MCF 10A (cell line): ENCODE measurements at places on chromosomes 2 and 18. TPM values are rescaled to one million over a fixed set of nuclear protein-coding genes. Genes with fewer than 3 reads are reported as not detected.

GRCh38 chr18:25176518-25177042 is 175.4 kb downstream of the ZNF521 start:
- no peak for DNase-seq
- H3K27ac ChIP-seq: no peak overlapping the region
- no peak overlapping the region for H3K4me3 ChIP-seq
- H3K4me1 ChIP-seq: no peaks in the 10 kb centered on the region

Gene EFR3B
- 0.09 and 0.10 TPM in 2 replicates for total RNA-seq

GRCh38 chr2:160837416-160837815 is 322.8 kb upstream of the TANK start:
- no peaks in the 10 kb centered on the region for H3K36me3 ChIP-seq
- H3K4me1 ChIP-seq: peaks cover 13% of the 10 kb centered on the region
- DNase-seq: no peak
- H3K27me3 ChIP-seq: no peaks in the 10 kb centered on the region
- no peak overlapping the region for H3K4me3 ChIP-seq

DNA sequence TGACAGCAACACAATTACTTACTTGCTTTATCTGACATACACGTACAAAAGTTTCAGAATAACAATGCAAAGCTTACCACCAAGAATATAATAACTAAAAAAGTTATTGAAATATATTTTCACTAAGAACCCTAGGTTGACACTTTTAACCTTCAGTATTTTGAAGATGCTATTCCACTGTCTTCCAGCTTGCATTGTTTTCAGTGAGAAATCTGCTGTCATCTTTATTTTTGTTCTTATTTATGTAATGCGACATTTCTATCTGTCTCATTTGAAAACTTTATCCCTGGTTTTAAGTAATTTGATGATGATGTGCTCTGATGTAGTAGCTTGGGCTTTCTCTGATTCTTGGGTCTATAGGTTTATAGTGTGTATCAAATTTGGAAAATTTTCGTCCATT is 165.0 kb upstream of the SMIM21 start:
- H3K36me3 ChIP-seq: no peaks in the 10 kb centered on the region
- no peak overlapping the region for H3K4me3 ChIP-seq
- no peak overlapping the region for H3K27ac ChIP-seq

DNA sequence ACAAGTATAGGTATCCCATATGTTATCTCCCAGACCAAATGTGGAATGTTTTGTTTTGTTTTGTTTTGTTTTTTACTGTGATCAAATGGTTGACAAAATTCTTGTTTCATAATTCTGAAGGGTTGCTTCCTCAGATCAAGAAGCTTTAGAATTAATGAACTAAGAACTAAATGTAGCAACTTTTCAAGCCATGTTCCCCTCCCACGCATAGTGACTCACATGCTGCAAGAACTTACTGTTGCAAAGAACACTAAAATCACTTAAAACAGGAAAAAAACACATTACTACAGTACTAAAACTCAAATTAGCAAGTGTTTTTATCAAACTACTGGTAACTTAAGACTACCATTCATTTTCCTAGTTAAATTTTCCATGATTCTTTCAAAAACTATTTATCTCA is 30.6 kb downstream of the HNRNPLL start:
- H3K4me1 ChIP-seq: peaks cover 10% of the 10 kb centered on the region
- H3K27ac ChIP-seq: no peak overlapping the region
- peaks cover 56% of the 10 kb centered on the region for H3K36me3 ChIP-seq

- no peak overlapping the region for H3K4me3 ChIP-seq
- H3K4me1 ChIP-seq: no peaks in the 10 kb centered on the region
- no peak for DNase-seq
- H3K27me3 ChIP-seq: no peaks in the 10 kb centered on the region
- no peaks in the 10 kb centered on the region for H3K36me3 ChIP-seq
- no peak overlapping the region for H3K27ac ChIP-seq
Measured at GRCh38 chr2:84830095-84830494, 50.8 kb downstream of the TRABD2A start.

DNA sequence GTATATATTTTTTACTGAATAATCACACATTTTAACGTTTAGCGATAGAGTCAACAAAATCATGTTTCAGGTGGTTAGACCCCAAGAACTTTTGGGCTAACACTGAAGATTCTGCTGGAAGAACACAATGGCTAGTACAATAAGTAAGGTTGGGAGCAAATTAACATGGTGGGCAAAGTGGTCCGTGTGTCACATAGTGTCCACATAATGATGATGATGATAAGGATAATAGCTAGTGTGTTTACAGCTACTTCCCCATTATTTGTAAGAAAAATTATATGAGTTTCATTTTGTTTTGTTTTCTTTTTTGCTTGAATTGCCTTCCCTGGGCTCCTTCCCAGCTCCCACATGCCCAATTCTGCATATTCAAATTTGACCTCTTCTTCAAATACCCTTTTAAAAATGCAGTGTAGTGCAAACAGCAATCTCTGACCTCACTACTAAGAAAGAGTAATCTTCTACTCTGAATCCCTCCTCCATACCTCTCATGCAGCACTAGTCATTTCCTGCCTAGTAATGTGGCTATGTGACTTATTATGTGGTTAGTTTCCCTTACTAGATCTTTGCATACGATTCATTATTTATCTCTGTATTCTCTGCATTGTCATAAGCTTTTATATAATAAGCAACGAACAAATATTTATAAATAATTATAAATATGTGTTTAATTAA is 16.9 kb upstream of the VPS54 start:
- no peak for DNase-seq
- H3K27ac ChIP-seq: no peak overlapping the region
- H3K27me3 ChIP-seq: no peaks in the 10 kb centered on the region
- H3K4me1 ChIP-seq: peaks cover 6% of the 10 kb centered on the region

- no peak overlapping the region for H3K4me3 ChIP-seq
- H3K36me3 ChIP-seq: no peaks in the 10 kb centered on the region
- H3K27me3 ChIP-seq: no peaks in the 10 kb centered on the region
- peak overlapping the region; percentile 97 for H3K27ac ChIP-seq
- DNase-seq: no peak
Measured at GRCh38 chr2:62423883-62424458, 82.0 kb downstream of the TMEM17 start.

- no peak overlapping the region for H3K4me3 ChIP-seq
- peaks cover 6% of the 10 kb centered on the region for H3K4me1 ChIP-seq
- peak; percentile 31 for DNase-seq
- no peaks in the 10 kb centered on the region for H3K27me3 ChIP-seq
- peak overlapping the region; percentile 68 for H3K27ac ChIP-seq
Measured at GRCh38 chr18:63148449-63149301, 170.9 kb downstream of the BCL2 start.

DNA sequence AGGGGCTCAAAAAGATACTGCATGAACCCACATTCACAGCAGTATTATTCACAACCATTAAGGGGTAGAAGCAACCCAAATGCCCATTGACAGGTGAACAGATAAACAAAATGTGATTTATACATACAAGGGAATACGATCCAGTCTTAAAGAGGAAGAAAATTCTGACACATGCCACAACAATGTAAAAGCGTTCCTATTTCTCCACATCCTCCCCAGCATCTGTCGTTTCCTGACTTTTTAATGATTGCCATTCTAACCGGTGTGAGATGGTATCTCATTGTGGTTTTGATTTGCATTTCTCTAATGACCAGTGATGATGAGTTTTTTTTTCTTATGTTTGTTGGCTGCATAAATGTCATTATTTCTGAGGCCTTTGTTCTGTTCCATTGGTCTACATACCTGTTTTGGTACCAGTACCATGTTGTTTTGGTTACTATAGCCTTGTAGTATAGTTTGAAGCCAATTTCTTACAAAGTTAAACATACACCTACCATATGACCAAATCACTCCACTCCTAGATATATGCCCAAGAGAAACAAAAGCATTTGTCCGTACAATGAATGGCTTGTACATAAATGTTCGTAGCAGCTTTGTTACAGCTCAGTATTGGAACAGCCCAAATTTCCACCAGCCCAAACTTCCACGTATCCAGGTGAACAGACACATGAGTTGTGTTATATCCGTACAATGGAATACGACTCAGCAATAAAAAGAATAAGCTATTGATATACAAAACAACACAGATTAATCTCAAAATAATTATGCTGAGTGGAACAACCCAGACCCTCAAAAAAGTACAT is 85.1 kb downstream of the TMEM131 start:
- H3K27ac ChIP-seq: no peak overlapping the region
- no peak overlapping the region for H3K4me3 ChIP-seq
- H3K27me3 ChIP-seq: no peaks in the 10 kb centered on the region

DNA sequence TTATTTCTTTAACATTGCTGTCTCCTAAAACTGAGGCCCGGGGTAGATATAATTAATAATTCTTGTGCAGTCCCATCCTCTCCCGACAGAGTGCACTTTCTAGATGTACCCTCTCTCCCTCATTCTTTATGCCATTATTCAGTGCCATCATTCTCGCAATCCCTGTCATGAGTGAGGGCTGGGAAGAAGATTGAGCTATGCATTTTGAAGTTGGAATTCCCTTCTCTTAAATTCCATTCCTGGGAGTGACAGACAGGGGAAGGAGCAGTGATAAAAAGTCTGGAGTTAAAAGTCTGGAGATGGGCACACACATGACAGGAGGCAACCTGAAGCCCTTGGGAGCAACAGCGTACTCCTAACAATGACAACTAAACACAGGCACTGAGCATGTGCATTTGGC is 2.6 kb upstream of the KCNE4 start:
- H3K4me3 ChIP-seq: no peak overlapping the region
- no peak for DNase-seq
- no peaks in the 10 kb centered on the region for H3K36me3 ChIP-seq
- no peaks in the 10 kb centered on the region for H3K27me3 ChIP-seq
- peaks cover 7% of the 10 kb centered on the region for H3K4me1 ChIP-seq
- no peak overlapping the region for H3K27ac ChIP-seq

DNA sequence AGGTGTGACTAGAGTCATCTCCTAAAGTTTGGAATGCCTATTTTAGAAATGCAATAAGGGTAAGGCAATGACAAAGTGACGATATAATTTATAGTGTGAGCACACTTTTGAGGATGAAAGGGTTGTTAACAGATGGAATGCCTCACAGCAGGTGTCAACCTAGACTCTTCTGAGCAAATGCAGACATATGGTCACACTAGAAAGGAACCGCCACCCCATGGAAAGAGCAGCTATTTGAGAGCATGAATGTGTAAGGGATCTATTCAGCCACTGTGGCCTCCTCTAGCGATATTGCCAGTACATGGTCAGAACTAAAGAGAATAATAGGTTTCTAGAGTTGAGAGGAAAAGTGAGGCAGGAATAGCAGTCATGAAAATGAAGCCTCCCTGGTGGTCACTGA is 18.5 kb downstream of the DSG2 start:
- peaks cover 37% of the 10 kb centered on the region for H3K36me3 ChIP-seq
- DNase-seq: no peak
- no peak overlapping the region for H3K27ac ChIP-seq
- H3K4me1 ChIP-seq: peaks cover 26% of the 10 kb centered on the region
- no peak overlapping the region for H3K4me3 ChIP-seq

DNA sequence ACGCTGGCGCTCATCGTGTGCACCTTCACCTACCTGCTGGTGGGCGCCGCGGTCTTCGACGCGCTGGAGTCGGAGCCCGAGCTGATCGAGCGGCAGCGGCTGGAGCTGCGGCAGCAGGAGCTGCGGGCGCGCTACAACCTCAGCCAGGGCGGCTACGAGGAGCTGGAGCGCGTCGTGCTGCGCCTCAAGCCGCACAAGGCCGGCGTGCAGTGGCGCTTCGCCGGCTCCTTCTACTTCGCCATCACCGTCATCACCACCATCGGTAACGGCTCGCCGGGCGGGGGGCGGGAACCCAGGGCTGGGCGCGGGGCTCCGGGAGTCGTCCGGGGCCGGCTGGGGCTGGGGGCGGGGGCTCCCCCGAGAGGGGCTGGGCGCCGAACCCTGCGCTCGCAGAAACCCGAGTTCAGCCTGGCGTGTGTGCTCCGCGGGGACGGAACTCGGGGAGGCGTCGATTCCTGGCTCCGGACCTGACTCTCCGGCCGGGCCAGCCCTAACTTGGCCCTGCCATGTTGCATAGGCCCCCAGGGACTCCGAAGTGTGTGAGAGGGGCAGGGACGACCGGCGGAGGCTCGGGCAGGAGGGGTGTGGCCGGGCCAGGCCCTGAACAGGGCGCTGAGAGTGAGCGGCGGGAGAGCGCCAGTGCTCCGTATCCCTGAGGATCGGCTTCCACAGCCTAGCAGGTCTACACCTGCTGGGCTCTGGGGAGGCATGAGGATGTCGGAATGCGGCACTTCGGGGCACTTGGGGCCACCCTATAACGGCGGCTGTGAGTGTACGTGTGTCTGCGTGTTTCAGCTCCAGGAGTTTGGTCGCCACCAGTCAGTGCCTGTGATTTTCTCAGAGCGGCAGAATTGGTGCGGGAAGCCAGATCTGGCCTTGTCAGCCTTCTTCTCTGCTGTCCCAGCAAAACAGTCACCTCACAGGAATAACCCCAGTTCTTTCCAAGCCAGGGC is 651 bp downstream of the KCNK3 start:
- H3K36me3 ChIP-seq: no peaks in the 10 kb centered on the region
- no peak for DNase-seq
- peaks cover 63% of the 10 kb centered on the region for H3K27me3 ChIP-seq
- no peak overlapping the region for H3K27ac ChIP-seq
- H3K4me1 ChIP-seq: peaks cover 11% of the 10 kb centered on the region
- no peak overlapping the region for H3K4me3 ChIP-seq

Gene ASPRV1
- 0.20 and 0.23 TPM in 2 replicates for total RNA-seq

Gene MYCN
- not detected in 2 replicates for total RNA-seq
